ENCODE measurements at places on chromosomes 12 and 14.
A peak's percentile ranks its signal among the peaks of the same experiment; 100 is the strongest.

DNA sequence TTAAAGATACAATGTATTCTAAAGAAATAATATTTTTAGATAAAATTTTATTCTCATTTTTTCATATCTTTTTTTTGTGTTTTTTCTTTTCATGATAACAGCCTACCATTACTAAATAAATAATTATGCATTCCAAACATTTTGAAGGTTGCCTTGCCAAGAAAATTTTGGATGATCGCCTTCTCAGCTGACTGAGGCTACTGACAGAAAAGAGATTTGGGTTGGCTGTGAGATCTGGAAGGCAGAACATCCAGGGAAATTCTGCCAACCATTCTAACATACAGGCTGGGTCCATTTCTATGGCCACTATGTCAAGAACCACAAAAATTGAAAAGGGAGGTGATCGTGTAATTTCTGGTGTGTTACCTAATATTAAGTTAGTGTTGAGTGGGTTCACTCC is 48.1 kb downstream of the GALNT8 start:
- no peak for ATAC-seq

DNA sequence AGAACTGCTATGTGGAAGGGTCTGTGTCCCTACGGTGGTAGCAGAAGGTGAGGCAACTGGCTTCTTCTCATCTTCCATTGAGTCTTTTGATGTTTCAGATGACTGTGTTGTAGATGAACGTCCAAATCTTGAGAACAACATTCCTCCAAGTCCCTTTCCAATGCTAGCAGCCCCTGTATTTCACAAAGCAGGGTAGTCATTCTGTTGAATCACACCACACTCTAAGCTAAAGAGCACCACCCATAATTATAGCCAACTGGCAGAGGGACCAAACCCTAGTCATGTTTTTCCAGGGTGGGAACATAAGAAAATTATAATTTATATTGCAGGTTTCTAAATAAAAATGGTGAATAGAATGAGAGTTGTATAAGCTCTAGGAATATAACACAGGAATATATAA is 98.7 kb downstream of the DDHD1 start:
- ATAC-seq, result no peak

- ATAC-seq, result no peak
Observed at GRCh38 chr12:124910561-124911478, 3.6 kb downstream of the UBC start.

DNA sequence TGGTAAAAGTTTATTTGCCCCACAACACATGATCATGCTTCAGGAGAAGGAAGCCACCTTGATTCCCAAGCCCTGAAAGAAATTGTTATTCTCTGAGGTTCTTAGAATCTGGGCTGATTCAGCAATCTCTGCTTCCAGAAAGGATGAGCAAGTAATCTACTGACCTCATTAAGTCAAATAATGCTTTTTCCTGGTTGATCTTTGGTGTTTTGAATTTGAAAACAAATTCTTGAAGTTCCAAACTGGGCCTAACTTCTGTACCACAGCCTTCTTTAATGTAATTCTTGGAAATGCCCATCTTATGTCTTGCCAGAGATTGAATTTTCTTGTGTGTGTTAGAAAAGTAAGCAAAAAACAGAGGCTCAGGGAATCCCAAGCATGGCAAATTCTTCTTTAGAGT is 319.2 kb upstream of the DDHD1 start:
- no peak for ATAC-seq

GRCh38 chr12:5498076-5498475 is 66.2 kb downstream of the NTF3 start:
- ATAC-seq, result no peak

- no peak for ATAC-seq
Observed at GRCh38 chr12:21925296-21925913, 15.8 kb downstream of the ABCC9 start.

- ATAC-seq, result no peak
Observed at GRCh38 chr12:24557738-24558137, 391.2 kb downstream of the BCAT1 start.

- no peak for ATAC-seq
Observed at GRCh38 chr12:99521664-99522063, 125.9 kb upstream of the GARIN6 start.

GRCh38 chr12:57803319-57803893 is 15.1 kb downstream of the AVIL start:
- peak; percentile 87 for ATAC-seq

- ATAC-seq, result no peak
Observed at GRCh38 chr14:100350986-100351385, 27.8 kb downstream of the SLC25A47 start.

- ATAC-seq, result peak; percentile 9
Observed at GRCh38 chr12:57101892-57102695, 9.1 kb downstream of the STAT6 start.

- ATAC-seq, result peak; percentile 13
Observed at GRCh38 chr14:74980731-74981461, 21.8 kb upstream of the EIF2B2 start.

- no peak for ATAC-seq
Observed at GRCh38 chr12:1622406-1622805, 6.6 kb upstream of the WNT5B start.

GRCh38 chr12:122394626-122395194 is 27.8 kb downstream of the CLIP1 start:
- 0 out of 3 replicates have a peak, but pooled peaks have one; percentile 5 for ATAC-seq

- ATAC-seq, result no peak
Observed at GRCh38 chr12:65681226-65681625, 143.1 kb upstream of the HMGA2 start.
